ENCODE measurements at places on chromosomes 12 and 14.
A peak's percentile ranks its signal among the peaks of the same experiment; 100 is the strongest.

GRCh38 chr14:22561661-22562579 is 27.1 kb downstream of the DAD1 start:
- DNase-seq, result no peak

DNA sequence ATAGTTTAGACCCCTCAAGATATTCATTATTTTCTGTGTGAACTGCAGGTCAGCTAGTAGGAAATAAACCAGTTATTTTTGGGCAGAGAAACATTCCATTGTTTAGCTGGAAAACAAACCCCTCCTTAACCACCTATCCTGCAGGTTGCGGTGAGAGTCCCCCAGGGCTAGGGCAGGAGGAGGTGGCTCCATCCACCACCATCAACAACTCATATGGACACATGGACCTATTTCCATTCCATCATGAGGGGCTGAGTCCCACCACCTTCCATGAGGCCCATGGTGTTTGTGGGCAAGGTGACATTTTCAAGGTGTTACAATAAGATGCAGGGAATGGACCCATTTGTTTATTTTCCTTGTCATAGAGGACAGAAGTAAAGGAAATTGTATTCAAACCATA is 160.1 kb downstream of the FOXN3 start:
- no peak for DNase-seq

GRCh38 chr12:32559434-32559833 is 119.7 kb upstream of the DNM1L start:
- no peak for DNase-seq

DNA sequence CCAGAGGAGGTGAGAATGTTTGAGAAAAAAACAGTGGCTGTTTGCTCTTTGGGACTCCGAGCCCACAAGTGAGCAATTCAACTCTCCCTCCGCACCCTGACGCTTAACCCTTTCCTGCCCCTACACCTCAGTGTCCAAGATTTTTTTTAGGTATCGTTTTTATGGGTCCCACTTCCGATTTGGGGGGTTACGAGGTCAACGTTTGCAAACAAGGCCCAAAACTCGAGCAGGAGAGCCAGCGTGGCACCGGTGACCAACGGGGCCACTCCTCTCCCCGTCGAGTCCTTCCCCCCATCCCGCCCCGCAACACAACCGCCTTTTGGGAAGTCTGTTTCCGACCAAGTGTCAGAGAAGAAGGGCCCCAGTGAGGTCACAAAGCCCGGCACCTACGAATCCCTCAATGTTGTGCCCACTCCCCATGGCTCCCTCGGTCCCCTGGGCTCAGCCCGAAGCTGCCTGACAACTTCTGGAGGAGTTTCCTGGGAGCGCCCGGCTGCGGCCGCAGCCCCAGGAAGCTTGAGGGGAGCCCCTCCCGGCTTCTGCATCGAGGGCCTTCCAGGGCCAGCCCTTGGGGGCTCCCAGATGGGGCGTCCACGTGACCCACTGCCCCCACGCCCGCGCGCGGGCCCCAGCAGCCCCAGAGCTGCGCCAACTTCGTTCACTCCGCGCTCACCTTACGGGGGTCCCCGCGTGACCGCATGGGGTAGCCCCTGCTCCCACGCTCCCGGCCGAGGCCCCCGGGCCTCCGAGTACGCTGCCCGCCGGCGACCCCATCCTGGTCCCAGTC is 1.2 kb downstream of the CDK2AP1 start:
- DNase-seq, result peak; percentile 24

GRCh38 chr12:24731596-24731995 is 217.3 kb downstream of the BCAT1 start:
- no peak for DNase-seq

- no peak for DNase-seq
These were observed 60.9 kb upstream of the NID2 start for GRCh38 chr14:52129721-52130120.

- peak; percentile 3 for DNase-seq
These were observed 9.8 kb upstream of the PARP11 start for GRCh38 chr12:3882896-3883564.

GRCh38 chr12:56223571-56224101 is 506 bp upstream of the NABP2 start:
- DNase-seq, result no peak

GRCh38 chr14:98593361-98593761 is 678.6 kb downstream of the BCL11B start:
- no peak for DNase-seq

- DNase-seq, result no peak
These were observed 54.9 kb downstream of the TECPR2 start for GRCh38 chr14:102417646-102418045.

DNA sequence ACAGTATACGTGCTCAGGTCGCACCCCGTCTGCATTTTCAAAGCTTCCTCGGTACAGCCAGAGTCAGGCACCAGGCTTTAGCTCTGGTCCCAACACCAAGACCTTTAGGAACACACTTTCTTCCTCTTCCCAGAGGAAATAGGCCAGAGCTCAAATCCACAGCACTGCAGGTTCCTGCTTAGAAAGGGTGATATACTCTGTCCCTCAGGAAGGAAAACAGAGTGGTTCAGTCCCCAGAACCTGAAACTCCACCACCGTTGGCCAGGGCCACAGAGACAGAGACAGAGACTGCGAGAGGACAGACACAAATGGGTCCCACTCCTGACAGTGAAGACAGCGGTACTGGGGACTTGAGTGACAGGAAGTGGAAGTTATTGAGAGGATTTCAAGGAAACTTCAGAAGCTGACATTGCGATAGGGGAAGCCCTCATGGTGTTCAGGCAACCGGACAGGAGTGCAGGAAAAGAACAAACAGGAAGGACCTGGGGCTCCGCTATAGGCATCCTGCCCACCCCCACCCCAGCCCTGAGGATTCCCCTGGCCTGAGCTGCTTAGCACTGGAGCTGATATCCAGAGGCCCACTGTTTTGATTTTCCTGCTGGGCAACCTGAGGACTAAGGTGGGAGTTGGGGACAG is 5.5 kb upstream of the KRT8 start:
- no peak for DNase-seq

- DNase-seq, result no peak
These were observed 106.4 kb downstream of the GPR135 start for GRCh38 chr14:59358784-59359183.

Data from NCI-H1105 treated with DMSO at 0.1 percent for 48 hours (cell line).